ENCODE measurements at places on chromosomes 7 and 10. TPM values are rescaled to one million over a fixed set of nuclear protein-coding genes. Genes with fewer than 3 reads are reported as not detected.
A peak's percentile ranks its signal among the peaks of the same experiment; 100 is the strongest.

ITGA8 gene
- polyA plus RNA-seq = 64.9 TPM

ICA1 gene
- polyA plus RNA-seq = 48.9 TPM

DNA sequence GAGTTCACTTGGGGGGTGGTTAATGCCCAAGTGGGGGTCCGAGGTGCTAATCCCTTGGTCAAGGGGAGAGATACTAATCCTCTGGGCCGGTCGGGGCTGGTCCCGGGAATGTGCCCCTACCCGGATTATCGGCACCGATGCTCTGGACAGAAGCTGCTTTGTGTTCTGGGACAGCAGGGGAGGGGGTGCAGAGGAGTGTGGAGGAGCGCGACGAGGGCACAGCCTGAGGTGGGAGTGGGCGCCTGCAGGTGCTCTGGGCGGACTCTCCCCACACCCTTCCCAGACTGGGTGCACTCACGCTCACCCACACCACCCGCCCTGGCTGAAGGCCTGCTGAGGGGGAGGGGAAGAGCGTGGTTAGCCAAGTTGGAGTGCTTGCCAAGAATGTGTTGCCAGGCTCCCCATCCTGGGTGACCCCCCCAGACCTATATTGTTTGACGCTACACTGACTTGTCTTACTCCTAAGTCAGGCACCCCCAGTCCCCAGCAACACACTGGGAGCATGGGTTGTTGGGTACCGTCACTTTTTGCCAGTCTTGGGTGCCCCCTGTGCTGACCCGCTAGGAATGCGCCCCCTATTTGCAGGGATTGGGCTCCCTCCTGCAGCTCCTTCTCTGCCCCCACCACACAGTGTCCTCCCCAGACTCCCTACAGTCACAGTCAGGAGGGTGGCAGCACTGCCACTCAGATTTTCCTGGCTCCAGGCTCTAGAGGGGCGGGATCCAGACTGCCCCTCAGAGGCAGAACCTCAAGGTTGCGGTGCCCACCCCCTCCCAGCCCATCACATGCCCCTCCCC, 1.2 kb downstream of the SLC4A2 start:
- DNase-seq = no peak

- no peak for DNase-seq
These were observed 23.6 kb downstream of the PITRM1 start for GRCh38 chr10:3148994-3149393.

DNA sequence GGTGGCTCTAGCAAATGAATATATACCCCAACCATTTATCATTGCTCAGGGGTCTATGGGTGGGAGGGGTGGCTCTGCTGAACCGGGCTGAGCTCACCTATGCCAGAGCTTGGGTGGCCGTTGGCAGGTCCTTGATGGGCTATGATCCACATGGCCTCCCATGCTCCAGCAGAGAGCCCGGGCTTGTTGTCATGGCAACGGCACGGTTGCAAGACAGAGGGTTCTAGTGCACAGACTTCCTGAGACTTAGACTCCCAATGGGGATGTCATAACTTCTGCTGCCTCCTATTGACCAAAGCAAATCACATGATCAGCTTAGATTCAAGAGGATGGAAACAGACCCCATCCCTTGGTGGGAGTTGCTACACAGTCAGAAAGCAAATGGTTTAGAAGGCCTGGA, 36.4 kb upstream of the CARD11 start:
- no peak for DNase-seq

DNA sequence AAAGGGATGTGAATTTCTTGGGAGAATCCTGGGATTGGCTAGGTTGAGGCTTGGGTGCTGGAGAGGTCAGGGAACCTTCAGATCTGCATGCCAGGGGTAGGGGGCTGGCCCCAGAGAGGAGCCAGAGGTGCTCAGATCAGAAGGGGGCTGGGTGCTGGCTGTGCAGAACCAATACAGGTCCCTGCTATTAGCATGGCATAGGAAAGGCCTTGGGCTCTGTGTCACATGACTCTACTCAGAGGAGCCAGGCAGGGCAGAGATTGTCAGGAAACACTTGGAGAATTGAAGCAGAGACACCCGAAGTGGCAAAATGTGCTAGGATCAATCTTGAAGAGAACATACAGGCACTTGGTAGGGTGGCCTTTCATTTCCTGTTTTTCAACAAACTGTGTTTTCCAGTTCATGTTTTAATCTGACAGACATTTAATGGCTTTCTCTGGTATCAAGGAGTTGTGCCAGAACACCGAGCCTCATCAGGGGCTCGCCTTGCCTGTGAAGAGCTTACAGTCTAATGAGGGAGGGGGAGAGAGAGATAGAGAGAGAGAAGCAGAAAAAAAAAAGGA, 498.9 kb downstream of the RPS24 start:
- DNase-seq = no peak

- DNase-seq = peak; percentile 20
These were observed 83.2 kb upstream of the KIF5B start for GRCh38 chr10:32139223-32140073.
